ENCODE measurements at places on chromosomes 4 and X. TPM values are rescaled to one million over a fixed set of nuclear protein-coding genes. Genes with fewer than 3 reads are reported as not detected.

The CNKSR2 gene
- 0.99 TPM for total RNA-seq

The ARAP2 gene
- 1.5 TPM for total RNA-seq

The ATP2B3 gene
- not detected for total RNA-seq

The CACNA1F gene
- total RNA-seq = not detected

The SHOX gene
- total RNA-seq = not detected

The SEL1L3 gene
- total RNA-seq = 83.5 TPM

The PHOX2B gene
- total RNA-seq = not detected

The SMAD1 gene
- 140 TPM for total RNA-seq

The SLC6A8 gene
- 8.8 TPM for total RNA-seq

The CCSER1 gene
- total RNA-seq = under 0.01 TPM

The HHIP gene
- total RNA-seq = 16.0 TPM

The SCRG1 gene
- total RNA-seq = 0.49 TPM

The COX7B2 gene
- total RNA-seq = not detected

The TBC1D8B gene
- total RNA-seq = 17.3 TPM

The RRH gene
- not detected for total RNA-seq

The CLCN3 gene
- 38.3 TPM for total RNA-seq

The CXCL10 gene
- not detected for total RNA-seq

The CLCN4 gene
- total RNA-seq = 15.1 TPM

The ZC4H2 gene
- total RNA-seq = 7.5 TPM

The MMRN1 gene
- 0.45 TPM for total RNA-seq

The PRR32 gene
- total RNA-seq = not detected

The GUCY1B1 gene
- total RNA-seq = 7.0 TPM

The HSFX1 gene
- total RNA-seq = not detected

The ADH1C gene
- total RNA-seq = 1.4 TPM

The CYSLTR1 gene
- total RNA-seq = not detected

The DUX4 gene
- not detected for total RNA-seq

The TCEAL5 gene
- not detected for total RNA-seq

The F8A3 gene
- 0.72 TPM for total RNA-seq

The CXCL3 gene
- total RNA-seq = 0.09 TPM

The KLF8 gene
- total RNA-seq = 0.90 TPM

The HCCS gene
- 4.7 TPM for total RNA-seq

The ATOH1 gene
- total RNA-seq = not detected

The AMOT gene
- total RNA-seq = 11.0 TPM

The BMP2K gene
- 28.4 TPM for total RNA-seq

The SPINK2 gene
- total RNA-seq = not detected

The MTNR1A gene
- total RNA-seq = not detected
